ENCODE measurements at places on chromosomes 5 and 9. TPM values are rescaled to one million over a fixed set of nuclear protein-coding genes. Genes with fewer than 3 reads are reported as not detected.

The NPR3 gene
- polyA plus RNA-seq, result 3.6 TPM

The TMEM232 gene
- 2.8 TPM for polyA plus RNA-seq

The NXNL2 gene
- 2.5 TPM for polyA plus RNA-seq

The IFNK gene
- 0.36 TPM for polyA plus RNA-seq

The ADGRD2 gene
- polyA plus RNA-seq, result not detected

The REEP2 gene
- polyA plus RNA-seq, result 0.66 TPM

The GFI1B gene
- polyA plus RNA-seq, result not detected

The PCDHA7 gene
- 0.95 TPM for polyA plus RNA-seq

The RASA1 gene
- 13.6 TPM for polyA plus RNA-seq

The TGFBI gene
- 396 TPM for polyA plus RNA-seq

The F2RL2 gene
- 1.5 TPM for polyA plus RNA-seq

The GABRG2 gene
- not detected for polyA plus RNA-seq

DNA sequence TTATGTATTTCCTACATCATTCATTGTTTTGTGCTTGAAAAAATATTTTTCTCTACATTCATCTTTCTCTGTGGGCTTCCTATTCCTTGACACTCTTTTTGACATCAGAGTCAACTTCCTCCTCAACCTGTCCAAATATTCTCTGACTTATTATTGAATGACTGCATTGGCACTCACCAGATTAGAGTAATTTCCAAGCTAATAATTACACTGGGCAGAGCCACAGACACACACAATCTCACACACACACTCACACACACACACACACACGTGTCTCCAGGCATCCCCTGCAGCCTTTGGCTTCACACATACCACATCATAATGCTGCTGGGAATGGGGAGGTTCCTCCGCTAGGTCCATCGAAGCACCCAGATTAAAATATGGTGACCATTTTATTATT is 184.5 kb downstream of the SYK start:
- DNase-seq, result no peak

DNA sequence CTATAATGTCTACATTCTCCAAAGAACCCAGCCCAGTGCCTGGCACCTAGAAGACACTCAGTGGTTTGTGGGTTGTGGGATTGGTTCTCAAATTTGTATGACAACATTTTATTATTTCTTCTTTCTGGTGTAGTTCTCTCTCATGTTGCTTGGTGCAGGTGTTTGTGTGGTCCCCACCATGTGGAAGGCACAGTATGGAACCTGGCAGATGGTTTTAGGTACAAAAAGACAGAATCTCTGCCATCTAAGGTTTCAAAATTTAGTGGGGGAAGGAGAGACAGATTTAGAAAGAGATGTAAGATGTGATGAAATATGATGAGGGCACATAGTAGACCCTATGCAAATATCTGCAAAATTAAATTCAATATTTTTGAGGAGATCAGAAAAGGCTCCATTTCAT is 323.8 kb downstream of the CDK5RAP2 start:
- no peak for DNase-seq

- DNase-seq, result no peak
Observed at GRCh38 chr5:94847726-94848125, 229.3 kb downstream of the SLF1 start.

DNA sequence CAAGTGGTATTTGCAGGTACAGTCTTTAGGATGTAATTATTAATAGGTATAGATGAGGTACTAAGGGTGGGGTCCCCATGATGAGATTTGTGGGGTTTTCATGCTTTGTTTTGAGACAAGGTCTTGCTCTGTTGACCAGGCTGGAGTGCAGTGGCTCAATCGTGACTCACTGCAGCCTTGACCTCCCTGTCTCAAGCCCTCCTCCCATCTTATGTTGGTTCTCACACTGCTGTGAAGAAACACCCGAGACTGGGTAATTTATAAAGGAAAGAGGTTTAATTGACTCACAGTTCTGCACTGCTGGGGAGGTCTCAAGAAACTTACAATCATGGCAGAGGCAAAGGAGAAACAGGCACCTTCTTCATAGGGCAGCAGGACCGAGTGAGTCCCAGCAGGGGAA is 217.5 kb downstream of the CDK5RAP2 start:
- no peak for DNase-seq

- no peak for DNase-seq
Observed at GRCh38 chr5:19802686-19803085, 185.3 kb downstream of the CDH18 start.

GRCh38 chr5:59296317-59297264 is 596.9 kb downstream of the PDE4D start:
- DNase-seq, result no peak

GRCh38 chr5:134226441-134227192 is 744 bp upstream of the PPP2CA start:
- no peak for DNase-seq

DNA sequence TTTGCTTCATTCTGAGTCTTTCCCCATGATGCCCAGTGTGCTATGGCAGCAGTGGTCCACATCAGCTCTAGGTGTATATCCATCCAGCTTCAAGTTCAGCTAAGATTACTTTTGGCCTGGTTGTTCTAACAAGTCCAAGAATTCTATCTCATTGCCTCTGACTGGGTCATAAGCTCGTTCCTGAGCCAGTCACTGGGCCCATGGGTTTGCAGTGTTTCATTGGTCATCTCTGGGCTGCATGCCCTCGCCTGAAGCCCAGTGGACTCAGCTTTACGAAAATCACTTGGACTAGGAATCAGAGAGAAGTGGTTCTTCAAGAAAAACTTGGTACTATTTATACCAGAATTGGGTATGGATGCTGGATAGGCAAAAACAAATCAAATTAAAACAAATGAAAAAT is 16.1 kb upstream of the ARHGAP26 start:
- no peak for DNase-seq

- no peak for DNase-seq
Observed at GRCh38 chr9:92384375-92384774, 20.0 kb downstream of the OGN start.

GRCh38 chr5:61000887-61001286 is 55.9 kb downstream of the NDUFAF2 start:
- no peak for DNase-seq

DNA sequence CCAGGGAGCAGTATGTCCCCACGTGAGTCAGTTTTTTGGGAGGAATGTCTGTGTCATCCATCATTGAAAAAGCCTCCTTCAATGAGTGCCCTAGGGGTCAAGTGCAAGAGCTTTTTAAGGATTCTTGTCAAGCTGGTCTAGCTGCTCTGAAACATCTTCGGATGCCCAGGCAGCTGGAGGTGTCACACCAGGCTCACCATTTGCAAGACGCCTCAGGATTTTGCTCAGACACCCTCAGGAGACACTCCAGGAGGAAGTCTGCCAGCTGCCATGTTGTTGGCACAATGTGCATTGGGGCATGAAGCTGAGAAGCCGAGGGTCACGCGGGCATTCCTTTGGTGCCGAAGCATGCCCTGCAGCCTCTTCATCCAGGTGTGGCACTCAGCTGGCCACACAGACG is 111.1 kb upstream of the S1PR3 start:
- no peak for DNase-seq

- DNase-seq, result no peak
Observed at GRCh38 chr9:133771486-133772482, 33.6 kb upstream of the SARDH start.

DNA sequence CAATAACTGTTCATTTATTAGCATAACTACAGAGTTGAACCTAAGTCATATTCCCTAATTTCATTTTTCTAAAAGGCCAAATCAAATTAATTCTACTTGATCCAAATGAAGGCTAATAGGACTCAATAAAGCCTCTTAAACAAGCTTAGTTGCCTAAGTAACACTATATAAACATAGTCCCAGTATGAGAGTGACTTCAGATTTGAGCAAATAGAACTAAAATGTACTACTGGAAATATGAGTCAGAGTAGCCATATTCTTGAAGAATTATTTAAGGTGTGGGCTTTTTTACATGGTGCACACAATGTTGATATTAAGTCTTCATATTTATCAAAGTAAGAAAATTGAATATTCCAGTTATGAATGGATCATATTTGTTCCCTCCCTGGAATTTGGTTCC is 872.3 kb downstream of the MAT2B start:
- no peak for DNase-seq

- DNase-seq, result no peak
Observed at GRCh38 chr5:35199886-35200285, 30.4 kb downstream of the PRLR start.

DNA sequence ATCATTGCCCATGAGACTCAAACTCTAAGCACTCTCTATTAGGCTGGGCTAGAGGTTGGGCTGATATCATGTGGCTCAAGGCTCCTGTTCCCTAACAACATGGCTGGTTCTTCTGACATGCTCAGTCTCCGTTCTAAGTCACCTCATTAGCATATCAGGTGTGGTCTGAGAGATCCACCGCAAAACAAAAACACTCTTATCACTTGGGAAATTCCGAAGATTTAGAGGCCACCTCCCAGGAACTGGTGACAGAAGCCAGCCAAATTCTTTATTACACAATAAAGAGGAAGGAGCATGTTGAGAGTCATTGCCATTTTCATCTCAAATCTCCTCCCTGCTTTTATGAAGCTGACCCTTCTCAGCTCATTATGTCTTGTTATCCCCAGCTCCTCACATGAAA is 107.6 kb downstream of the MSX2 start:
- no peak for DNase-seq

GRCh38 chr5:128135286-128135685 is 51.7 kb downstream of the SLC12A2 start:
- no peak for DNase-seq

- DNase-seq, result peak; percentile 44
Observed at GRCh38 chr9:126773004-126773607, 31.7 kb upstream of the ZBTB43 start.

DNA sequence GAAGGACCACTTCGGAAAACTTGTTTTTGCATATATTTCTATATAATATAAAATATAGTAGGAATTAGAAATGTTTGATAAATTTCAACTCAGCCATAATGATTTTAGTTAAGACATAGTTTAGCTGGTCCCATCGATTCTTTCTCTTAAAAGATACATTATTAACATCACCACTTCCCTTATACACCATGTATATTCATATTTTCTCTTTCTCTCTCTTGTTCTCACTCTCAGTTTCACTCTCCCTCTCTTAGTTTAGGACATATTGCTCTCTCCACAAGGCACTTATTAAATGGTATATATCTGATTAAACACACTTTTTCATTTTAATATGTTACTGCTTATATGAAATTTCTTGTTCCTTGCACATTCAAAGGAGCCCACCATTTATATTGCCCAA is 90.1 kb upstream of the RASEF start:
- no peak for DNase-seq

- DNase-seq, result no peak
Observed at GRCh38 chr9:129384491-129385210, 206.6 kb upstream of the IER5L start.

All from hepatocyte (in vitro differentiated cells).